Activated CD4-positive, CD25-positive, alpha-beta regulatory T cell (primary cell): ENCODE measurements at places on chromosomes 2 and 18.

DNA sequence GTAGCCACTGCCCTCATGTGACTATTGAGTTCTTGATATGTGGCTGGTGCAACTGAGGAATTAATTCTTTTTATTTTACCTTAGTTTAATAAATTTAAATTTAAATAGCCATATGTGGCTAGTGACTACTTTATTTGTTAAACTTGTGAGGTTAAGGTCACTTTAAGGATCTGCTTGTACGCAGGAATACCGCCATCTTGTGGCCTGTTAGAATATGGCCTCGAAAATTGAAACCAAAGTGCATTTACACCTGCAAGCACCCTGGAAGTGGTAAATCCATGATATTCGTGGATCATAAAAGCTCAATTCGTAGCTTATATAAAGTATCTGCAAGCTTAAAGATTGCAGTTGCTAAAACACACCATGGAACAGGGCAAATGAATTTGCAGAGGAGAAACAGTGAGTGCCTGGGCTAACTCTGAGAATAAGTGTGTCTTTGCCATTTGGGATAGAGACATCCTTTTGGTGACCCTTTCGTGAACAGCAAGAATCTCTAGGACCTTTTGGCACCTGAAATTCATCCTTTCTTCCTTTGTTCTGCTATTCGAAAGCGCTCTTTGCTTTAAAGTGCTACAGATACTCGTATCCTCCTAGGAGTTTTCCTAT, 59.9 kb upstream of the REG3A start:
- DNase-seq = no peak

DNA sequence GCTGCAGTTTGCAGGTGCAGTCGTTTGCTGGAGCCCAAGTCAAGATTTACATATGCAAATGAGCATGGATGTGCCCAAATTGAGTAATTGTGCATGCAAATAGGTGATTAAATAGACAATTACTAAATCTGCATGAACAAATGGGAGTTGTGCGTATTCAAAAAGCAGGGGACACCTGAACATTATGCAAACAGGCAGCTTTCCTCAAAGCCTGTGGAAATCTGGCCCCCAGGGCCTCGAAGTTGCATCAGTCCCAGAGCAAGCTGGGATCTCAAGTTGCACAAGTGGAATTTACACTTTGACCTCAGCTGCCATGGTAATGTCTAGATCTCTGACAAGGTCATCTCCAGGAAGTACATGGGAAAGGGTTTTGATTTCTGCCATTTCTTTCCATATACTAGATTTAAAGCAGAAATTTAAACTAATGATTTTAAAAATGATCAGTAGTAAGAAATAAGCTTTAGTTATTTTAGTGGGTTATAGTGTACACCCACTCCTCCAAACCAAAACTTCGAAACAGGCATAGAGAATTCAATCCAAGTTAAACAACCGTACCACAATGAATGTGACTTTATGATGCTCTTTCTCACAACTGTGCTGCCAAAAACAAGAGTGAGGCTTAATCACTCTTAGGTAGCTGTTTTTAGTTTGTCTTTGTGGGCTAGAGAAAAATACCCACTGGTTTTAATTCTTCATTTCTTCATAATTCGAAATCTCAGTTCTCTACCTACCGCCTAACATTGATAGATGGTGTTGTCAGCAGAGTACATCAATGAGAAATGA, 110.7 kb downstream of the RND3 start:
- DNase-seq = no peak

DNA sequence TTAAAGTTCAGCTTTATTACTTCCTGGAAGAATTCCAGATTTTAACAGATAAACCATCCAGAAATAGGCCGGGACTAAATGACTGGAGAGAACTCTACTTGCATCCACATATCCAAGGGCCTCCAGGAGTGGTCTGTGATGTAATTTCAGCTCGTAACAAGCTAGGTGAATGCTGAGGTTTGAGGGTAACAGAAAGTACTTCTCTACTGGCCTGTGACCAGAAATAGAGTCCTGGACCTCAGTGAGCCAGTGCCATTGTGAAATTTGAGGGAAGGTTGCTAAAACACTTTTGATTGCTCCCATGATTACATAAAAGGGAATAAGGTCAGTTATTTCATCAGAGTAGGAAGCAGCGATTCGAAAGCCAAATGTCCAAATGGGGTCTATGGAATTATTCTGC, 158.1 kb downstream of the DOCK10 start:
- DNase-seq = no peak

GRCh38 chr2:105005181-105005951, 32.5 kb upstream of the MRPS9 start:
- DNase-seq = no peak

GRCh38 chr2:52956118-52956517, 811.5 kb upstream of the CHAC2 start:
- DNase-seq = no peak

GRCh38 chr18:43931439-43931838, 654.1 kb upstream of the SYT4 start:
- no peak for DNase-seq

DNA sequence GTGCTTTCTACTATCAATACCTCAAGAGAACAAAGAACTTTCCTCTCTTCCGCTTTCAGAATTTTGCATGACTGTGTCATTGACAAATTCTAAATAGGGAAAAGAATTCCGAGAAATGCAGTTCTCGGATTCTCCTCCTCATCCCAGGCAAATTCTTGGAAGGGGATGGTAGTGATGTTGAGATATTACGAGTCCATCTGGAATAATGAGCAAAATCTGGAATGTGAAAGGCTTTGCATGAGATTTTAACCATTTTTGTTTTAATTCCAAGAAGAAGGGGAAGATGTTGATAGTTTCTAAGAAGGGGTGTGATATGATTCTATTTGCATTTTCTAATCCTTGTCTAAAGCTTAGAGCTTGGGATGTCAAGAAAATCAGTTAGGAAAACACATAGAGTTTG, 127.1 kb upstream of the DOCK10 start:
- no peak for DNase-seq

- DNase-seq = no peak
These were observed 56.7 kb downstream of the NTSR2 start for GRCh38 chr2:11613297-11613696.

DNA sequence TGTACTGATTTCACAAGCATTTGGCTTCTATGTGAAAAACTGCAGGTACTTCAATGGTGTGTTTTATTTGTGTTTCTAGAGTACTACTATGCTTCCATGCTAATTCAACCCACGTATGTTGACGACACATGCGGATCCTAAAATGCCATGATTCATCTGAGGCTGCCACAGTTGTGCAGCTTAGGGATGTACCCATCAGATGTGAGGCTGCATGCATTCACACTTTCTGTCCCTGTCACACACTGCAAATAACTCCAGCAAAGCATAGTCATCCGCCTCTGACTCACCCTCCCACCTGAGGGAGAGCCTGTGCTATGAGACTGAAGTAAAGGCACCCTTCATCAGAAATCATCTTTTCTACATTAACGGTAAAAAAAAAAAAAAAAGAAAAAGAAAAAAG, 22.1 kb upstream of the SERTAD2 start:
- peak; percentile 21 for DNase-seq
